ENCODE measurements at places on chromosomes 16 and 17. TPM values are rescaled to one million over a fixed set of nuclear protein-coding genes. Genes with fewer than 3 reads are reported as not detected.
A peak's percentile ranks its signal among the peaks of the same experiment; 100 is the strongest.

- no peak for DNase-seq
Measured at GRCh38 chr17:77734371-77735080, 224.0 kb upstream of the TNRC6C start.

DNA sequence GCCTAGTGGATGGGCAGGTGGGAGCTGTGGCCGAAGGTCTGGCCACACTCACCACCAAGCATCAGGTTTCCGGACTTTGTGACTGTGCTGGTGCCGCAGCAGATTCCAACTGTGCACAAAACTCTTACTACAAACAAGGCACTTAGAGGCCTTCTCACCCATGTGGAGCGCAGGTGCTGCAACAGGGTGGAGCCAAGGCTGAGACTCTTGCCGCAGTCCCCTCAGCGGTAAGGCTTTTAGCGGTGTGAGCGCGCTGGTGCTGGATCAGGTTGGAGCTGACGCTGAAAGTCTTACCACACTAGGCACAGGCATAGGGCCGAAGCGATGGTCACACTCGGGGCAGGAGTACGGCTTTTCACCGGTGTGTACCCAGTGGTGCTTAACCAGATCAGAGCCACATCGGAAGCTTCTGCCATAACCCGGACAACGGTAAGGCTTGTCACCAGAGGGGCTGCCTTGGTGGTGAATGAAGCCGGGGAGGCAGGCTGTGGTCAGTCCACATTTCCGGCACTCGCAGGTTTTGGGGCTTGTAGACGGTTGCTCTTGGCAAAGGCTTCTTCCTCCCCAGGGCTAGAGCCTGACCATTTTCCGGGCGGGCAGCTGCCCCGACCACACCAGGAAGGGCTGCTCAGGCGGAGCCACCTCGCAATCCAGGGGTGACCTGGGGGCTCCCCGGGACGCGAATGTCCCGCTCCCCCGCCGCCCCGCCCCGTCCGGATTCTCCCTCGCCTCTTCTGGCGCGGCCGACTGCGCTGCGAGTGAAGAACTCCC is 1.0 kb upstream of the ARMC5 start:
- peak; percentile 62 for DNase-seq

- no peak for DNase-seq
Measured at GRCh38 chr16:31529108-31529936, 1.6 kb downstream of the AHSP start.

DNA sequence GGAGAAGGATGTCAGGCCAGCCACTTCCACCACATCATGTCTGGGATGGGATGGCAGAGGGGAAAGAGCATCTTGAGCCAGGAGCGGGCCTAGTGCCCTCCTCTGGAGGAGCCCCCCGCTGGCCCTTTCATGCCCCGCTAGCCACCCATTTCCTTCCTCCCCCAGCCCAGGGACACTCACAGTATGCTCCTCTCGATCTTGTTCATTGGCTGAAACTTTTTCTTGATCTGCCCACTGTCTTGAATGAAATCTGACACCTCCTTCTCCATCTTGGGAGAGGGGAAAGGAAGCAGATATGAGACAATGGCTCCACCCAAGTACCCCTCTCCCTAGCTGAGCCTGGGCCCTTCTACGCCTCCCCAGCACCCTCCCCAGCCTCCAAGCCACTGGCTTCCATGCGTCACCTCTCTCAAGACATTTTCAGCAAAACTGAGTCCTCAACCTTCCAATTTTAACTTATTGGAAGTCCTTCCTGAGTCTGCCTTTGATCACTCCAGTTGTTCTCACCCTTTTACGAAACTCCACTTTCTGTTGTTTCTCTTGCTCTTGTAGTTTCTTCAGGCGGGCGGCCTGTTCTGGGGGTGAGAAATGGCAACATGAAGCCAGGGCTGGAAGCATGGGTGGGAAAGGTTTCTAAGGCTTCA is 7.2 kb downstream of the SPAG7 start:
- DNase-seq = no peak

Gene RRAD
- 1.0 TPM for total RNA-seq

Gene ITGAX
- 0.64 TPM for total RNA-seq

Gene ARL5C
- total RNA-seq = not detected
